Foreskin keratinocyte (primary cell): ENCODE measurements at places on chromosomes 2 and 18.

- DNase-seq = no peak
These were observed 1.1 kb downstream of the TRABD2A start for GRCh38 chr2:84879584-84880394.

GRCh38 chr2:222610746-222611145 lies 45.1 kb downstream of the FARSB start:
- DNase-seq = no peak

- no peak for DNase-seq
These were observed 363.7 kb upstream of the MYT1L start for GRCh38 chr2:2694746-2695145.

GRCh38 chr18:61901323-61901986 lies 8.6 kb upstream of the RNF152 start:
- DNase-seq = peak; percentile 28

GRCh38 chr2:239715202-239715601 lies 309.9 kb downstream of the NDUFA10 start:
- DNase-seq = no peak

DNA sequence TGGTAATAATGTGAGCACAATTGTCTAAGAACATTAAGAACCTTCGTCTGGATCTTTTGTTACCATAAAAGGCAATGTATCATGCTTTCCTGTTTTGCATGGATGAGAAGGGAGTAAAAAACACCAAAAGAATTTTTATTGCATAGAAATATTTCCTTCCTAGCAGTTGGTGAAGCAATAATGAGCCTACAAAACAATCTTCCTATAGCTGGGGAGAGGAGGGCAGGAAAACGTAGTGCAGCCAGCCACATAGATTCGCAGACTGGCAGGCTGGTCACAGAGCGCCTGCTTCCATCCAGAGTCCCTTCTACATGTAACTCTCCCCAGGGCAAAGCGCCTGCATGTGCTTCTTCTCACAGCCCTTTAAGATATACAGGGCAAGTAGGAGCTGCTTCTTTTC lies 190.4 kb downstream of the BABAM2 start:
- DNase-seq = no peak

- peak; percentile 39 for DNase-seq
These were observed 166.1 kb downstream of the CLIP4 start for GRCh38 chr2:29281086-29281915.

GRCh38 chr2:124323321-124323720 lies 298.2 kb downstream of the CNTNAP5 start:
- peak; percentile 12 for DNase-seq

DNA sequence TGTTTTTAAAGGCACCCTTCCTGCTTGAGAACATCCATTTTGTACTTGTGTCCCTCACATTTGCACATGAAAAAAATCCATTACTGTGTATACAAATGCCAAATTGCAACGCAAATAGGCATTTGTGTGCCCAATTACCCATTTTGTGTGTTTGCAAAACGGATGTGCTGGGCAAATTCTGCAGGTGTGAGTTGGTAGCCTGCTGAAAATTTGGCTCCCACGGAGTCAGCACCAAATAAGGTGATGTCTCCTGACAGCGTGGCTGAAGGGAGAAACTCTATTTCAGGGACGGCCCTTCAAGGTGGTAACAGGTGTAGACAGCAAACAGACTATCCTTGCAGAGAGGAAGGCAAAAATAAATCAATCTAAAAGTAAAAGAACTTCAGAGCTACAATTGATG lies 661.1 kb downstream of the BCL11A start:
- DNase-seq = no peak

GRCh38 chr2:20957788-20958525 lies 85.9 kb downstream of the APOB start:
- no peak for DNase-seq

DNA sequence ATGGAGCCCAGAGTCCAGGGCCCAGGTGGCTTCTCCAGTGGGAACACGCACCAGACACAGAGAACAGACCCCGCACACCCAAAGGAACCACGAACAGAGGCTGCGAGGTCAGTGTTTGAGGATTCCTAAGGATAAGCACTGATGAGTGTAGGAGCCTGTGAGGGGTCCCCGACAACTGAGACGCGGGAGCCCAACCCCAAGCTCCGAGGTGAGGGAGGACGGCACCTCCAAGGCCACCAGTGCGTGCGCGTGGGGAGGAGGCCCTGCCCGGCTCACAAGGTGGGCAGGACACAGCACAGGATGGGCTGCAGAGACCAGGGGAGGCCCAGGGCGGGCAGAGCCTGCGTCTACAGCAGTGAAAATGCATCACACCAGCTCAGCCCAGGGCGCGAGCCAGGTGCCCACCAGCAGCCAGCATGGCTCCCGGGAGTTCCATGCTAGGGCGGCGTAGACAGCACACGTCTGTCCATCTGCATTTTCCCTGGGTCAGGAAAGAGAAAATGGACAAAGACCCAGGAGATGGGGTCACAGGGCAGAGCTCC lies 189.1 kb downstream of the EIPR1 start:
- no peak for DNase-seq

DNA sequence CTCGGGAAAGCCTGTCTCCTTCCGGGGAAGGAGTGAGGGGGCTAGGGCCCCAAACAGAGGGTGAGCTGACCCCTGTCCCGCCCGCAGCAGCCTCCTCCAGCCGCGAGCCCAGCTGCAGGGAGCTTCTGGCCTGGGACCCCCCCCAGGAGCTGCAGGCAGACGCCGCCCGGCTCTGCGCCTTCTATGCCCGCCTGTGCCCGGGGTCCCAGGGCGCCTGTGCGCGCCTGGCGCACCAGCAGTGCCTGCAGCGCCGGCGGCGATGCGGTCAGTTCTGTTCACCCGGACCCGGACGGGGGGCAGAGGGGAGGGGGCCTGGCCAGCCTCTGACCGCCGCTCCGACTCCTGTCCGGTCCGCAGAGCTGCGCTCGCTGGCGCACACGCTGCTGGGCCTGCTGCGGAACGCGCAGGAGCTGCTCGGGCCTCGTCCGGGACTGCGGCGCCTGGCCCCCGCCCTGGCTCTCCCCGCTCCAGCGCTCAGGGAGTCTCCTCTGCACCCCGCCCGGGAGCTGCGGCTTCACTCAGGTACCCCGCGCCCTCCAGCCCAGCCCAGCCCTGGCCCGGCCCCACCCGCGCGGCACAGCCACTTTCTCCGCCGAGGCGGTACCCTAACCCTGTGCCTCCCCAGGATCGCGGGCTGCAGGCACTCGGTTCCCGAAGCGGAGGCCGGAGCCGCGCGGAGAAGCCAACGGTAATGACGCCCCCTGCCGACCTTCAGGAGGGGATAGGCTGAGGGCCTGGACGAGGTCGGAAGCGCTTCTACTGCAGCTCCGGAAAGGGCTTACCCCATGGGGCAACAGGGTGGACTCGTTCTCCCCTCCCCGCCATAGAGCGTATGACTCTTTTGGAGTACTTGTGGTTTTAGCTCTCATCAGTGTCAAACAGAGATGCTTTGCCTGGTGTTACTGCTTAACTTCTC lies 2.0 kb upstream of the CHRND start:
- peak; percentile 44 for DNase-seq

GRCh38 chr2:192901446-192901845 lies 706.7 kb upstream of the TMEFF2 start:
- DNase-seq = no peak

DNA sequence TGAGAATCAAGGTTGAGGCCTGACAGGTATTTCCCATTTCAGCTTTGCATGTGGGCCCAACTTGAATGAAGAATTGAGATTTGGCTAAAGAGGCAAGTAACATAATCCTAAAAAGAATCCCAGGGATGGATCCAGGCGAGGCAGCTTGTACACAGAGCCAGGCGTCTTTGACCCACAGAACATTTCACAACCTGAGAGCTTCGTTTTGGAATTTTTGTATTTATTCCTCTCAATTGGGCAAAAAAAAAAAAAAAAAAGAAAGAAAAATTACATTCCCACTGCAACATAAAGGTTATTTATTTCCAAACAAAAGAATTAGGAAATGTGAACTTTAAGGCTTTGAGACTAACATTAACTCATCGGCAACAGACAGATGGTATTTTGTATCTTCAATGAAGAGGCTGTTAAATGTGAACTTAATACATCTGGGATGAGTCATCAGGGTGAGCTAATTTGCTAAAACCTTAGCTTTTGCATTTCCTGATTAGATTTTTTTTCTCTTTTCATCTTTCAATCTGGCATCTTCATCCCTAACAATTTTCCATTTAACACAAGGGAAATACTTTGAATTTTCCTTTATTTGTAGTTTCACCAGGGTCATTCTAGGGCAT lies 478.5 kb upstream of the TNP1 start:
- DNase-seq = peak; percentile 58

DNA sequence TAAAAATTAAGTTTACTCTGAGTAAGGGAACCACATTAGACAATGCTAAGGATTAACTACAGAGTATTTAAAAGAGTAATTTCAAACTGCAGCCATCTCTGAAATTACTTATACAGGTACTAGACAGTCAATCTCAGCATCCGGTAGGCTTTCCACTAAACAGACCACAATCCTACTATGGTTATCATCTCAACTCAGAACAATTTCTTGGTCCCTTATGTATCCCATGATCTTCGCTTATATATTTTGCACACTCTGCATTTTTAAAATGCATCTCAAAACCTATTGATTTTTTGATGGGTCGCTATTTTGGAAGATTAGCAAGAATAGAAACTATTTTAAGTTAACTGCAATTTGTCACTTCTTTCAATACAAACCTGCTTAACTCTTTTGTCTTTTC lies 1.4 kb downstream of the PPP4R1 start:
- no peak for DNase-seq

- DNase-seq = no peak
These were observed 84.8 kb downstream of the VRK2 start for GRCh38 chr2:58131191-58132011.

- no peak for DNase-seq
These were observed 1204.0 kb upstream of the ZEB2 start for GRCh38 chr2:145723872-145724271.

GRCh38 chr2:147469471-147469870 lies 375.4 kb upstream of the ACVR2A start:
- DNase-seq = no peak

GRCh38 chr2:37324536-37324785 lies 172 bp downstream of the PRKD3 start:
- no peak for DNase-seq

- DNase-seq = no peak
These were observed 91.0 kb upstream of the DDX18 start for GRCh38 chr2:117723483-117723882.

GRCh38 chr2:46643951-46644350 lies 164.6 kb downstream of the TMEM247 start:
- peak; percentile 76 for DNase-seq

DNA sequence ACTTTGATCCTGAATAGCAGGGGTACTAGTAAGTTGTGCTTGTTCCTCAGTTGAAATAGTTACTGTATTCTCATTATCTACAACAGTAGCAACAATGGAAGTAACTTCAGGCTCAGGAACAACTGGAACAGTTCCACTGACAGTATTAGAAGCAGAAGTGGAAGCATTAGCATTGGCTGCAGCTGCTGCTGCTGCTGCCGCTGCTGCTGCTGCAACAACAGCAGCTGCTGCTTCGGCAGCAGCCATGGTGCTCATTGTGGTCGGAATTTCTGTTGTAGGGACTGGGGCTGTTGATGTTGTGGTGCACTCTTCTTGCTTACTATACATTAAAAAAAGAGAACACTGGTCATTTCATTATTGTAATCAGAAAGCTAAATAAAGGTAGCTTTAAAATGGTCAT lies 40.8 kb downstream of the PRPF40A start:
- DNase-seq = no peak

DNA sequence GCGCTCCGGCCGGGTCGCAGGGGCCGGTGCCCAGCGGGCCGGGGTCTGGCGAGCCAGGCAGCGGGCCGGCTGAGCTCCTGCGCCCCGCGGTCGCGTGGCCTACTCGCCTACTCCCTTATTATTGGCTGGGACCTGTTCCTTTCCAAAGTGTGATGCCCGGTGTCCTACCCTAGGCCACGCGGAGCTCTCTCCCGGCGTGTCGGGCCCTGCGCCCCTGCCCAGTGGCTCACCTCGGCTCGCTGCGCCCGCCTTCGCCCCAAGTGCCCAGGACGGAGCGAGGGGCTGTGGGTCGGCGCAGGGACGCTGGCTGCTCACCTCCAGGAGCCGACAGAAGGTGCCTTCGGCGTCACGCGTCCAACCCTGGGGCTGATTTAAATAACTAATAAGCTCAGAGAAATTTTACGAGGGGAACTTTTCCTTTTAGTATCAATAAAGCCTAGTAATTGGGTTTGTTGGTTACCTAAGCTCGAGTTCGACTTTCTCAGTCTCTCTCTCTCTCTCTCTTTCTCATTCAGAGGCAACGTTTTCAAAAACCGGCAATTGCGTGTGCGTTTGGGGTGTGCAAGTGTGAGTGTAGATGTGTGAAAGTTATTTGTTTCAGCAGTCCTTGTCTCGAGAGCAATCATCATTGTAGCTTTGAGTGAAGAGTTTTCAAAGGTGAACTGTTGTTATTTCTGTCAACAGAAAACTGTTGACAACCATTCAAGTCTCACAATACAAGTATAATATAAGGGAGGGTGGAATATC lies 7.0 kb upstream of the SATB2 start:
- no peak for DNase-seq

DNA sequence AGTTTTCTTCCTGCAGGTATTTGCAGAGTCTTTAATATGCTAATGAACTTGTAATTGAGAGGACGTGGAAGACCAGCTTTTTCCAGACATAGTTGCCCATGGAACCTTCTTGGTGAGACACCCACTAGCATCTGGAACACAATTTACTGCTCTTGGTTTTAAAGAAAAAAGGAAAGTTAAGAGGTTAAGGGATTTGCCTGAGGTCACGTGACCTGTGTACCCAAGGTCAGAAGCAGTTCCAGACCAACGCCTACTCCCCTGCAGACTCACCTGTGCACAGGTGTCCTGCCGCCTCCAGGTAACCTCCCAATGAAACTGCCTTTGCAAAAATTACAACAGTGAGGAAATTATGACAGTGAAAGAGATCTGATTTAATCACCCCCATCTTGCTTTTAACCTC lies 172.7 kb downstream of the ANAPC1 start:
- no peak for DNase-seq

DNA sequence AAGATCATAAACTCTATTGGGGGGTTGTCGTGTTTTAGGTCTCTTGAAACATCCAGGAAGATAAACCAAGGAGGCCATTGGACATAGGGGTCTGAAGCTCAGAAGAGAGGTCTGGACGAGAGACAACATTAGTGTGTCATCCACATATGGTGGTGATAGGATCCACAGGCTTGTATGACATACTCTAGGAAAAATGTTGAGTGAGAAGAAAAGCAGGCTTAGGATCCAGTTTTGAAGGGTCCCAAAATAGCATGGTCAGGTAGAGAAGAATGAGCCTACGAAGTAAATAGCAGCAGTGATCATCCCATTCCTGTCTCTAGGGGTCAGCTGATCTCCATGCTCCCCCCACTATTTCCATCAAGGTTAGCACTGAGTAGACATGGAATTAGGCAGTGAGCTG lies 166.8 kb downstream of the ANKRD30B start:
- no peak for DNase-seq

- DNase-seq = no peak
These were observed 36.0 kb downstream of the MRPL33 start for GRCh38 chr2:27807476-27807875.
